ENCODE measurements at places on chromosomes 4 and X. TPM values are rescaled to one million over a fixed set of nuclear protein-coding genes. Genes with fewer than 3 reads are reported as not detected.

Gene ATP1B4
- not detected for total RNA-seq

Gene AWAT2
- total RNA-seq = not detected

Gene GABRB1
- not detected for total RNA-seq

Gene EVC2
- 7.2 TPM for total RNA-seq

Gene ASB12
- total RNA-seq = 0.61 TPM

GRCh38 chrX:16832301-16832700 is 37.9 kb downstream of the RBBP7 start:
- H3K4me3 ChIP-seq = no peak overlapping the region
- no peaks in the 10 kb centered on the region for H3K27me3 ChIP-seq
- H3K27ac ChIP-seq = no peak overlapping the region
- no peak for DNase-seq
- H3K36me3 ChIP-seq = peaks cover 9% of the 10 kb centered on the region
- H3K4me1 ChIP-seq = peaks cover 7% of the 10 kb centered on the region

DNA sequence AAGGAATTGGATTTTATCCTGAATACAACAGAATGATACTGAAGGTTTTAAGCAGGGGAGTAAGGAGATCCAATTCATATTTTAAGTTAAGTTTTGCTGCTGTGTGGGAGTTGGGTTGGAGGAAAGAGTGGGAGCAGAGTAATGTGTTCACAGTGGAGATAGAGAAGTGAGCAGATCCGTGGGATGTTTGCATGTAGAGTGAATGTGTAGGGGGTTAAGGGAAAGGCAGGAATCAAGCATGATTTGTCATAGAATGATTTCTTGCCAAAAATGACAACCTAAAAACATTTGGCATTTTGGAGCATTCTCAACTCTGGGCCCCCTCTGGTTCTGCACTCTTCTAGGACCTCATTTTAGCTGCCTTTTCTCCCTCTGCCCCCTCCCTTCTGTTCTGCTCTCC is 76.6 kb downstream of the ARHGAP10 start:
- peaks cover 13% of the 10 kb centered on the region for H3K27me3 ChIP-seq
- no peaks in the 10 kb centered on the region for H3K36me3 ChIP-seq
- H3K27ac ChIP-seq = no peak overlapping the region
- no peak overlapping the region for H3K4me3 ChIP-seq

DNA sequence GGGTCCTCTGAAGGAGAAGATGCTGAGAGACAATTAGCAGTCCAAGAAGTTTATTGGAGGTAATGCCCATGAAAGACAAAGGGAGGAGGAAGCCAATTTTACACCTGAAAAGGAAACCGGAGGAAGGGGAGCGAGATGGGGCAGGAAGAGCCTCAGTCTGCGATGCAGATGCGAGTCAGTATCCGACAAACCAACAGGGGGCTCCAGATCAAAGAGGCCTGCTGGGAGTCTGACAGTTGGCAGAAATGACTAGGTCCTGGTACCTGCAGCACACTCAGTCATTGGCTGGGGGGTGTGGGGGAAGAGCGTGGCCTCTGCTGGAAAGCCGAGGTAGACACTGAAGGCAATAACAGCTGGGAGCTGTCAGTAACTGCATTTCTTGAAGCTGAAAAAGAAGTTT is 231.1 kb upstream of the CENPE start:
- H3K4me3 ChIP-seq = no peak overlapping the region
- H3K27me3 ChIP-seq = no peaks in the 10 kb centered on the region
- H3K36me3 ChIP-seq = peaks cover 2% of the 10 kb centered on the region
- peaks cover 4% of the 10 kb centered on the region for H3K4me1 ChIP-seq
- no peak for DNase-seq

- no peak for DNase-seq
- H3K27ac ChIP-seq = no peak overlapping the region
- H3K4me3 ChIP-seq = no peak overlapping the region
- no peaks in the 10 kb centered on the region for H3K36me3 ChIP-seq
- H3K4me1 ChIP-seq = peaks cover 15% of the 10 kb centered on the region
These were observed 644.4 kb downstream of the TRIML1 start for GRCh38 chr4:188783606-188784160.

GRCh38 chrX:134444681-134445080 is 15.3 kb upstream of the HPRT1 start:
- peaks cover 12% of the 10 kb centered on the region for H3K4me1 ChIP-seq
- H3K36me3 ChIP-seq = peaks cover 4% of the 10 kb centered on the region
- H3K27me3 ChIP-seq = no peaks in the 10 kb centered on the region

- H3K36me3 ChIP-seq = peaks cover 8% of the 10 kb centered on the region
- H3K4me1 ChIP-seq = peaks cover 11% of the 10 kb centered on the region
- H3K4me3 ChIP-seq = no peak overlapping the region
- DNase-seq = no peak
These were observed 156.7 kb downstream of the ATP10D start for GRCh38 chr4:47641755-47642154.

DNA sequence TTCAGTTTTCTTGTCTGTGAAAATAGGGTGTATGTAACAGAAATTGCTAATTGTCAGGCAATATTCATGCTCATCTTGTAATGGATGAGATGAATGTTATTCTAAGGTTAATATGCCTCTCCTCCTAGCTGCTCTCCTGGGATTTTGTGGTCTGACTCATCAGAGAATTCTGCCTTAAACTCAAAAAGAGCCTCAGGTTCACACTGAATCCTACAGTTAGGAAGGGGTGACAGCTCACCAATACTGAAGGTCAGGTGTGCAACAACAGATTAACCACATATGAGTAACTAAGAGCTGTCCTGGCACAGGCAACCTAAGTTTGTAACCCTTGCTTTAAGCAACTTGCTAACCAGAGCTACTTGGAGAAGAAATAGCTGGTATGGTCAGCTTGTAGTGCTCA is 197.7 kb downstream of the SPATA18 start:
- H3K27ac ChIP-seq = no peak overlapping the region
- peaks cover 4% of the 10 kb centered on the region for H3K27me3 ChIP-seq
- H3K4me1 ChIP-seq = peaks cover 4% of the 10 kb centered on the region
- no peak for DNase-seq
- no peaks in the 10 kb centered on the region for H3K36me3 ChIP-seq

DNA sequence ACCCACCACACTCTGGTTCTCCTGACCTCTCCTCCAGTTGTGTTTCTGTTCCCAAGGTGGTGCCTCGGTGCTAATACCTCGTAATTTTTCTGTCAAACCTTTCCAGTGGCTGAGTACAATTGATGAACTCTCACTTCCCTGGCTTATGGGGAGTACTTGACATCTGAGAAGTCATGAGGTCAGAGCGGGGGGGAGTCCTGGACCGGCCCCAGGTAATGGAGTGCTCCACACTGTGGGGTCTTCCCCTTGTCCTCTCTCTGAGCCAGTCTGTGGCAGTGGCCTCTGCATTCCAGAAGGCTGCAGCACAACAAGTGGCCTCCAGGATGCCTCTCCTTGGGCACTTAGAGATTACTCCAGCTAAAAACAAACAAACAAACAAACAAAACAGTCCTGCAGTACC is 122.5 kb upstream of the TRIM2 start:
- no peaks in the 10 kb centered on the region for H3K36me3 ChIP-seq
- H3K4me3 ChIP-seq = peak overlapping the region; percentile 47
- H3K27me3 ChIP-seq = no peaks in the 10 kb centered on the region
- H3K27ac ChIP-seq = no peak overlapping the region
- peaks cover 60% of the 10 kb centered on the region for H3K4me1 ChIP-seq
- no peak for DNase-seq

DNA sequence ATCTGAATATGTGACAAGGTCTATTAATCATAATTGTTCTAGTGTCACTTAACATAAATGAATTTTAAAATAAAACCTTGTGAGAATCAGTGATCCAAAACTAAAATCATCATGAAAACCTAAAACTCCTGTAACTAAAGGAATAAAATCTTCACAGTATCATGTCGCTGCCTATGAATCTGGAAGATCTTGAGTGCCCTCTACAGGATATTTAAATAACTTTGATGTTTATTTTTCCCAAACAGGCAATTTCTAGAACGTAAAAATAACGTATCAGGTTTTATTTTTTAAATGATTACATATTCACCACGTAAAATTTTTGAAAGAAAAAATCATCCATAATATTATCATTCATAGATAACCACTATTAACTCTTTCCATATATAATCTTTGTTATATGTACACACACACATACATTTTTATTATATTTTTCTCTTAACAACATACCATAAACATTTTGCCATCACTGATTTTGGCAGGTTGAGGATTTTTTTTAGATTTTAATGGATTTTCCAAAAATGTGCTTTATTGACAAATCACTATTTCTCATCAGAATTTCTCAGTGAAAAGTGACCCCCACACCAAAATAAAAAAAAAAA is 79.6 kb downstream of the COMMD8 start:
- no peak overlapping the region for H3K4me3 ChIP-seq
- no peaks in the 10 kb centered on the region for H3K36me3 ChIP-seq
- no peak overlapping the region for H3K27ac ChIP-seq
- H3K4me1 ChIP-seq = no peaks in the 10 kb centered on the region

DNA sequence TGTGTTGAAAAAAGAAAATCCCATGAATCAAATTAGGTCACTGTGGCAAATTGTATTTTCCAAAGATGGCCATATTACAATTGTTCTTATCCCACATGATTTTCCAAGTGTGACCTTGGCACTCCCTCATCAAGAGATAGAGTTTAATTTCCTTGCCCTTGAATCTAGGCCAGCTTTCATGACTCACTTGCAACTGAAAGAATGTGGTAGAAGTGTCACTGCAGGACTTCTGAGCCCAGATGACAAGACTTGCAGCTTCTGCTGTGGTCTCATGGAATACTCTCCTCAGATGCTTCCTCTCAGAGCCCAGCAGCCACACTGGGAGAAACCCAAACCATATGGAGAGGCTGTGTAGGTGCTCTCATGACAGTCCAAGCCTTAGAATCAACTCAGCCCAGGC is 139.0 kb downstream of the ADAMTS3 start:
- H3K4me1 ChIP-seq = no peaks in the 10 kb centered on the region
- H3K27ac ChIP-seq = no peak overlapping the region
- no peaks in the 10 kb centered on the region for H3K27me3 ChIP-seq
- no peaks in the 10 kb centered on the region for H3K36me3 ChIP-seq
- DNase-seq = no peak

GRCh38 chr4:94127707-94128328 is 79.8 kb upstream of the SMARCAD1 start:
- H3K27ac ChIP-seq = no peak overlapping the region
- no peaks in the 10 kb centered on the region for H3K4me1 ChIP-seq
- H3K27me3 ChIP-seq = peaks cover 9% of the 10 kb centered on the region
- H3K4me3 ChIP-seq = no peak overlapping the region
- no peak for DNase-seq

DNA sequence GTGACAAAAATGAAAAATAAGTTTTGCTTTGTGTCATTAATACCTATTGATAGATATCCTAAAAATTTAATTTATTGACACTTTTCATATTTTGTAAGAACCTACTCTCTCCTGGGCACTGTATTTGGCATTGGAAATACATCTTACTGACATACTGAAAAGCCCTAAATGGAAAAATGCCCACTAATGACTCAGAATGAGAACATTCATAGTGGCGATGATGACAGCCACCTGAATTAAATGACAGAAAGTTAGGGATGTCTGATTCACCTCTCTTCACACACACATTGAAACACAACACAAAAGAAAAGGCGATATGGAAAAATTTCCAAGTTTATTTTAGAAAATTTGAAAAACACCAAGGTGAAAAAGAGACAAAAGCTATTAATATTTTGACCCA is 992.3 kb downstream of the STPG2 start:
- H3K4me3 ChIP-seq = no peak overlapping the region
- H3K27me3 ChIP-seq = no peaks in the 10 kb centered on the region
- H3K4me1 ChIP-seq = no peaks in the 10 kb centered on the region
- DNase-seq = no peak
- H3K27ac ChIP-seq = no peak overlapping the region

DNA sequence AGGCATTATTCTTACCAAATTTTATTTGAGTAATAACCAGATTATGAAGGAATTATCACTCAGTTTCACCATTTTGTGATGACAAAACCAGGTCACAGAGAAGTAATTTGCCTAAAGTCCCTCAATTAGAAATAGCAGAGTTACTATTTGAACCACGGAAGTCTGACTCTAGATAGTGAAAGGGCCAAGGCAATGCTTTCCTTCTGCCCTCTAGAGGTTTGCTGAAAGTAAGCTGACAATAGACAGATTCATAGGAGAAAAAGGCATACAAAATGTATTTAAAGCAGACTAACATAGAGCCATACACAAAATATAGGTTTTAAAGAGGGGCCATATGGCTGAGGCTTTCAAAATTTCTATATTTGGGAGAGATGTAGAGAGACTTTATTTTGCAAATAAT is 43.1 kb downstream of the CXXC4 start:
- H3K27me3 ChIP-seq = no peaks in the 10 kb centered on the region
- no peaks in the 10 kb centered on the region for H3K36me3 ChIP-seq
- DNase-seq = no peak
- no peak overlapping the region for H3K27ac ChIP-seq

DNA sequence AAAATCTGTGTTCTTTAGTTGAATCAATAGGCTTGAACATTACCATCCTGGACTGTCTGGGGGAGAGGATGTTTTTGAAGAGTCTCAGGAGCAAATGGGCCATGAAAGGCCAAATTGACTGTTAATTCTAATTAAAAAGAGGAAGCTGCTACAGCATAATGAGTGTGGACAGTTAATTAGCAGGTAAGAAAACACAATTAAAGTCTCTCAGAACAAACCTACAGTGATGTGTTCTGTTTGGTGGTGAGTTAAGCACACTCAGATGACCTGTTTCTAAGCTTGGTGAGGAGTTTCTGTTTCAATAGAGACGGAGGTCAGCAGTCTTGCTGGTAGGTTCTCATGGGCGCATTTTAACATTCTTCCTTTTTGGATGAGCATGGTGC is 68.1 kb downstream of the DRD5 start:
- peaks cover 2% of the 10 kb centered on the region for H3K36me3 ChIP-seq
- no peak overlapping the region for H3K4me3 ChIP-seq
- no peak for DNase-seq
- no peak overlapping the region for H3K27ac ChIP-seq

- no peaks in the 10 kb centered on the region for H3K36me3 ChIP-seq
- no peaks in the 10 kb centered on the region for H3K27me3 ChIP-seq
- peaks cover 4% of the 10 kb centered on the region for H3K4me1 ChIP-seq
- H3K4me3 ChIP-seq = no peak overlapping the region
- H3K27ac ChIP-seq = no peak overlapping the region
These were observed 25.6 kb downstream of the ELF4 start for GRCh38 chrX:130084631-130085237.

DNA sequence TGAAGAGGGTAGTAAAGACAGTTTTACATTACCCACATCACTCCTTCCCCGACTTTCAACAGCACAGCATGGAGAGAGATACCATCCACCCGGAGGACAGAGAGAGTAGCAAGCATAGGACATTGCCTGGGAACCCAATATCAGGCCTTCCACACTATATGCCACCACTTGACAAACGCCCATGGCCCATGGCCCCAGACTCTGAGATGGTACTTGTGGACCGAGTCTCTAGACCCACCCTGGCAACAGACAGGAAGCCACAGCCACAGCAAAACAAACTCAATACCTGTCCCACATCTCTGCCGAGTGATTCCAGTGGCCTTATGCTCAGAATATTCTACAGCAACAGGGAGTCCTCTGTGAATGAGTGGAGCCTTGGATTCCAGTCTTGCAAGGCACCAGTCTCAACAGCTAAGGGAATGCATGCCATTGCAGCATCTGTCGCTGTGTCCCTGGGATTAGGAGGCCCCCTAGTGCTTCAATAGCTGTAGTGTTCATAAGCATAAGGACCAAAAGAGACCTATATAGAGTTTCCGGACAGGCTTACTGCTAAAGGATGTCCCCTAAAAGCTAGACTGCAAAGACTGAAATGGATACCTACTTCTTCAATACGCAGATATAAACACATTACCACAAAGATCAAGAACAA is 14.7 kb upstream of the CT55 start:
- H3K27ac ChIP-seq = no peak overlapping the region
- no peaks in the 10 kb centered on the region for H3K36me3 ChIP-seq
- no peak overlapping the region for H3K4me3 ChIP-seq
- DNase-seq = peak; percentile 3
- H3K4me1 ChIP-seq = no peaks in the 10 kb centered on the region

Data from neural crest cell (in vitro differentiated cells).